ENCODE measurements at places on chromosomes 6 and 20.

DNA sequence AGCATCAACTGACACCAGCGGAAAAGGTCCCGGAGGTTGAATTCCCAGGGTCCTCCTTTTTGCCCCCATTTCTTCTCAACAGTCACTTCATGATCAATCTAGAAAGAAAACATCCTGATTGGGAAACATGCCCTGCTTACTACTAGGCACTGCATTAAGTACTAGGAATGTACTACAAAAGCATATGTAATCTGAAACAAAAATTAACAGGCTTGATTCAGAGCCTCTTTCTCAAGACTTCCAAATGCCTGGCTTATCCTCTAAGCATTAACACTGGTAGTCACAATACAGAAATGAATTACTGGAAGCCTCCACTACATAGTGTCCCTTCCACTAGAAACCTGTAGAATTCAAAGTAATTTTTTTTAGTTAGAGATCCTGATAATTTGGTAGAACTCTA is 84.5 kb upstream of the LYRM2 start:
- no peak for DNase-seq

- no peak for DNase-seq
These were observed 223.2 kb downstream of the ZNF217 start for GRCh38 chr20:53370345-53370961.

DNA sequence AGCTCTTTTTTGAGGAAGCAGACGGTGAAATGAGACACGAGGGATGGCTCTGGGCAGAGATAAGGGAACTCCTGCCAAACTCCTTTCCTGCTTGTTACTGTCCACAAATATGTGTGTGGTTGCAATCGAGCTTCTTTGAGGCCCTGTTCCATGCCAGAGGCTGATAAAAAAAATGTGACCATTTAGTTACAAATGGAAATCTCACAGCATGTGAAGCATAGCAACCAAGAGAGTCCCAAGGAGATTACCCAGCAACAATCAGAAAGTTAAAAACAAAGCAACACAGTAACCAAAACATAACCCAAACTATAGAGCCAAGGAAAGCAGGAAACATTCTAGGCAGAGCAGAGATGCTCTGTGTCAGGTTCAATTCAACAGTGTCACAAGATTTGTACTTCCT is 35.4 kb upstream of the HMGN3 start:
- peak; percentile 47 for DNase-seq

- DNase-seq, result no peak
These were observed 38.9 kb upstream of the CALHM6 start for GRCh38 chr6:116422238-116422637.

GRCh38 chr6:25942561-25943147 is 12.2 kb upstream of the SLC17A2 start:
- DNase-seq, result no peak

- DNase-seq, result no peak
These were observed 57.4 kb downstream of the TOX2 start for GRCh38 chr20:43972051-43972450.

DNA sequence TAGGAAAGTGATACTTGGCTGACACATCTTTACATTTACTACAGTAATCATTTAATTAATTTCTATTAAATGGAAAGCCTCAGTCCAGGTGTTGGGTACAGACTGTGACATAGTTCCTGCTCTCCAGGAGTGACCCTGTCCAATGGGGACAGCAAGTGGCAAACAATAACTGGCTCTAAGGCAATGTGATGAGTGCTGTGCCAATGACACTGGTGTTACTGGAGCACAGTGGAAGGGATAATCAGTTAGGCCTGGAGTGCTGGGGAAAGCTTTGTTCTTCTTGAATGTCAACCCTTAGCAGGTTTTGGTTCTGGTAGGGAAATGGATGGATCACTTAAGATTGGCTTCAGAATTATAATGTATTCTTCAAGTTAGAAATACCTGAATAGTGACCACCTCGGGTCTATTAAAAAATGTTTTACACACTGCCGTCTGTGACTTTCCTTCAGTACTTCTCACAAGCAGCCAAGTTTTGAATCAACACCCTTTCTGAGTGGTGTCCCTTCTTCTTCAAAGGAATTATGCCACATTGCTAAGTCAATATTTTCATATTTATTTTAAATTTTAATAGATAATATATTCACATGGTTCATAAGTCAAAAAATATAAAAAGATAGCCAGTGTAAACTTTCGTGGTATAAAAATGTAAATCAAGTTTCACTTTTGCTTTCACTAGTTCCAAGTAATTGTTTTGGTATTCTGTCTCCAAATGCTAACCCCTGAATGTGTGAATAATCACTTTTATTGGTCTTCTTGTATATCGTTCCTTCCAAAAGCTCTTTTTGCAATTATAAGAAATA is 9.6 kb downstream of the CMTR1 start:
- no peak for DNase-seq
